ENCODE measurements at places on chromosomes 5 and 9.

GRCh38 chr5:42655982-42656650 lies 100.5 kb upstream of the CCDC152 start:
- H3K36me3 ChIP-seq, result no peaks in the 10 kb centered on the region
- no peaks in the 10 kb centered on the region for H3K4me1 ChIP-seq
- H3K27ac ChIP-seq, result no peak overlapping the region
- no peak for DNase-seq

GRCh38 chr5:139842321-139842720 lies 46.7 kb downstream of the PSD2 start:
- H3K4me3 ChIP-seq, result no peak overlapping the region
- peaks cover 10% of the 10 kb centered on the region for H3K27me3 ChIP-seq
- no peak overlapping the region for H3K27ac ChIP-seq
- no peaks in the 10 kb centered on the region for H3K36me3 ChIP-seq

GRCh38 chr5:179209359-179210150 lies 135.7 kb downstream of the ADAMTS2 start:
- H3K36me3 ChIP-seq, result no peaks in the 10 kb centered on the region
- no peak overlapping the region for H3K27ac ChIP-seq
- DNase-seq, result peak; percentile 17
- no peaks in the 10 kb centered on the region for H3K27me3 ChIP-seq
- H3K4me1 ChIP-seq, result no peaks in the 10 kb centered on the region

- peaks cover 10% of the 10 kb centered on the region for H3K4me1 ChIP-seq
- no peak overlapping the region for H3K27ac ChIP-seq
- H3K4me3 ChIP-seq, result no peak overlapping the region
- no peaks in the 10 kb centered on the region for H3K36me3 ChIP-seq
- H3K27me3 ChIP-seq, result no peaks in the 10 kb centered on the region
Measured at GRCh38 chr9:129253803-129254381, 75.8 kb upstream of the IER5L start.

DNA sequence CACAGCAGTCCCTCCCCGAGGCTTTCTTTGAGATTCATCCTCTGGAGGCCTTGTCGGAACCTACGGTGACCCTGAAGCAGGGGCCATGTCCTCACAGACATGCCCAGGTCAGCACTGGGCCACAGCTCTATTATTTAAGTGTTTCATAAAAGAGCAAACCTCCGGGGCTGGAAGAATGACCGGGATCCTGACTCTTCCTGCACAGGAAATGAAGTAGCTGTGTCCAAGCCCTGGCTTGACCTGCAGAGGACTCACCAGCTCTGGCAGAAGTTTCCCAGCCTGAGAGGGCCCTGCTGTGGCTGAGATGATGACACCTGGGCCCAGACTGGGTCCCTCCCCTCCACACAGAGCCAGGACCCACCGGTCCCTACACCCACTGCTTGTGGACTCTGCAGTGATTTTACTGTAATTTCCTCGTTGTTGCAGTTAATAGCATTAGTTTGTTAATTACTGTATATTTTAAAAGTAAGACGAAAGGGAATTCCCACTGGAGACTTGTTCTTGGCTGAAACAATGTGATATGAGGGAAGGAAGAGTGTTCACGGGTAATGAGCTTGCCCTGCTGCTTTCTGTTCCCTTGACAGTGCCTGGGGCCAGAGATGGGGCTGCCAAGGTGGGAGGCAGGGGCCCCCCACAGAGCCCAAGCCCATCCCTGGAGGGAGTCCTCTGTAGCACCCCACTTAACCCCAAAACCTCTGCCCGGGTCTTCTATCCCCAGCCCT lies 72.2 kb downstream of the PCDH1 start:
- no peak overlapping the region for H3K27ac ChIP-seq
- no peaks in the 10 kb centered on the region for H3K36me3 ChIP-seq
- H3K4me1 ChIP-seq, result no peaks in the 10 kb centered on the region
